ENCODE measurements at places on chromosomes 11 and 22.

- no peak for DNase-seq
These were observed 183.9 kb downstream of the KIRREL3 start for GRCh38 chr11:126816645-126817044.

DNA sequence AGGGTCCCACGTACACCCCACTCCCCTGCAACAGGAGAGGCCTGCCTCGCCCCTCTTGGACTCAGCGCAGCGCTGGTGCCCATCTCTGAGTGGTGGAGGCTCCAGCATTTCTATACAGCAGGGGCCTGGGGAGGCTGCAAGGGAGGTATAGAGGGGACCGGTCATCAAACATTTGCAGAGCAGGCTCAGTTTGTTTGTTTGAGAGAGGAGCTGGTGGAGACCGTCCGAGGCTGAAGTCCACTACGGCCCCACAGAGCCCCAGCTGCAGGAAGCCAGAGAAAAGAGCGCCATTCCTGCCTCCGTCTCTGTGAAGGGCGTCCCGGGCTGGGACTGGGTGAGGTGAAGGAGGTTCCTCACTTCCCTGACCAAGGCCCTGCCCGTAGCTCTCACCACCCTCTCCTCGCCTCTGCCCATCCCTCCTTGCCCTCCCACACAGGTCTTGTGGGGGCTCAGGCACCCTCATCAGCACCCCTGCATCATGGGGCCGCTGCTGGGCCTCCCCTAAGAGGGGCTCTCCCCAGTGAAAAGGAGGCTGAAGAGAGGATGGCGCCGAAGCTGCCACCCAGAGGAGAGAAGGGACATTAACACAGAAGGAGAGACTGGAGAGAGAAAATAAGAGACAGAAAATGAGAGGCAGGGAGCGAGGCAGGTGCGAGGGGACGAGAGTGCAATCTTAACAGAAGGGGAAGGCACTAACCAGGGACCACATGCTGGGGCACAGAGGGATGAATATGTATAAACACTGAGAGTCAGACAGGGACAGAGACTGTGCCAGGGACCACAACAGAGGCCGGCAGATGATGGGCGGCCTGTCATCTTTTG lies 24.5 kb downstream of the RPUSD4 start:
- peak; percentile 25 for DNase-seq

- DNase-seq: no peak
These were observed 89.6 kb downstream of the CSNK2A3 start for GRCh38 chr11:11263238-11264005.

DNA sequence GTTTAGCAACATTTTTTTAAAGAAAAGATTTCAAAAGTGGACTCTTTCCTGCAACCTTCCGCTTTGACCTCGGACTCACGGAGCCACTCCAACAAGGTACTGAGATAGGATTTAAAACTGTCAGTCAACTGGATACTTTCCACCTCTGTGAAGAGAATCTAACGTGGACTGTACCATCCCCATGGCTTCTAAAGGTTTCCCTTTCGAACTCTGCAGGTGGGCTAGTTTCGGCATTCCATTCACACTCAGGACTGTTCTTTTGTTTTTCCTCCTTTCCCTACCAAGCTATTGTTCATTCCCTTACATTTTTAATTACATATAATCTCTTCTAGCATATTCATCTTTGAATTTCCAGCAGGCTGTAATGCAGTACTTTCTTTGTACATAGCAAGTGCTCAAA lies 88.5 kb upstream of the AKIP1 start:
- DNase-seq: no peak

DNA sequence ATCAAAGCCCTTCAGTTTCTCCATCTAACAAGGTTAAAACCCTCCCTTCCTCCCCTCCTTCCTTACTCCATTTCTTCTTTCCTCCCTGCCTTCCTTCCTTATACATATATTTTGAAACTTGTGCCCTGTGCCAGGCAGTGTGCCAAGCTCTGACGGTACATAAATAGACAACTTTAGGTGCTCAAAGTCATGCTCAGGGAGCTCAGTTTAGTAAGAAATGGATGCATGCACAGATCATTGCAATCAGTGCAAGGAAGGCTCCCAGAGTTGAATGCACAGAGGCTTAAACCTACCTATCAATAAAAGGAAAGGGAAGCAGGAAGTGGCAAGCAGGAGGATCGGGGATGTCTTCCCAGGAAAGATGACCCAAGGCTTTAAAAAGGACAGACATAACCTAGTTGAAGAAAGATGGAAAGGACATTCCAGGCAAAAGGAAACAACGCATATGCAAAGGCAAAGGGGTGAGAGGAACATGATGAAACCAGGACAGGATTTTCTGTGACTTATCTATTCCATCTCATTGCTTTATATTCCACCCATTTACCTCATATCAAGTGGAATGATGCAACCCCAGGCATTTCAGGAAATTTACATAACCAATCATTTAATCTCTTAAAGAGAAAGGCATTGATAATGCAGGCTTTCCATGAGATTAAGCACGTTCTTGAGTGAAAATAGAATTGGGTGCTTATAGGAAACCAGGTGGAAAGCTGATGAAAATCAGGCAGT lies 13.2 kb downstream of the FZD4 start:
- DNase-seq: no peak

DNA sequence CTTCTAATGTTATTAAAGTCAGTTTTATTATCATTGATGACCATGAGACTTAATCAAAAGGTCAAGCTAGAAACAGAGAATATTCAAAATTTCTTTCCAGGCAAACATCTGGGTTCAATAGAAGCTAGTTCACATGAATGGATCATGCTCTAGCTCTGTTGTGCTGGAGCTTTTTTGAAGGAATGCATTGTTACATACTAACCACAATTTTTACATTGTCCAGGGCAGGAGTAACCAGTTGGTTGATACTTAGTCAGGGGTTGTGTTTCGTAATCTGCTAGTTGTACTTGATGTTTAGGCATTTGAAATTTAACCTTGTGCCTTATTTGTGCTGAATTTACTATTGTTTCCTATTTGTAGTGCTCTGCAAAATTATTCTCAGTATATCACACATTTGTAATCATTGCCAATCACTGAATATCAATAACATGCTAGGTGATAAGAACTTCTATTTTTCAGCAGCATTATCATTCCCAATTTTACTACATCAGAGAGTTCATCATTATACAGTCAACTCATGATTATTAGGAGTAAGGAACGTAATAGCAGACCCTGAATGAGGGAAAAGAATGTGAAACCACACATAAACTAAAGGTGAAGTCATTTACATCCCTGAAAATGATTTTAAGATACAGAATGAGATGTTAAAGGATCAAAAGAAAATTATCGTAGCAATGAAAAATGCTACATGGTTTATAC lies 23.2 kb downstream of the NF2 start:
- DNase-seq: peak; percentile 82

GRCh38 chr11:103483996-103484395 lies 374.8 kb downstream of the DYNC2H1 start:
- no peak for DNase-seq

DNA sequence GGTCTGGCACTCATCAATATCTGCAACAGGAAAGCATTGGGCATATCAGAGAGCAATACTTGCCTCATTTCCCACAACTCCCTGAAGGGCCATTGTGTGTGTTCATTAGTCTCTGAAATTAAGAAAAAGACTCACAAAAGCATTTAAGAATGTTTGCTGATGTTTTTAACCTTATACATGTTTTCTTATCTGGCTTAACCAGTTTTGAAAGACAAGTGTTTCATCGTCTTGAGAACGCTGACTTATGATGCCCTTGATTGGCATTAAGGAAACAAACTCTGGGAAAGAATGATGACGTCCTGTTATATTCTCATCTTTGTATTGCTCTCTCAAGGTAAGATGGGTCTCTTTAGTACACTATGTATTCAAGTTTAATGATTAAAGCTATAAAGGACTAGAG lies 32.0 kb downstream of the SCUBE2 start:
- no peak for DNase-seq

GRCh38 chr22:16925407-16925966 lies 82.5 kb downstream of the GAB4 start:
- DNase-seq: no peak

DNA sequence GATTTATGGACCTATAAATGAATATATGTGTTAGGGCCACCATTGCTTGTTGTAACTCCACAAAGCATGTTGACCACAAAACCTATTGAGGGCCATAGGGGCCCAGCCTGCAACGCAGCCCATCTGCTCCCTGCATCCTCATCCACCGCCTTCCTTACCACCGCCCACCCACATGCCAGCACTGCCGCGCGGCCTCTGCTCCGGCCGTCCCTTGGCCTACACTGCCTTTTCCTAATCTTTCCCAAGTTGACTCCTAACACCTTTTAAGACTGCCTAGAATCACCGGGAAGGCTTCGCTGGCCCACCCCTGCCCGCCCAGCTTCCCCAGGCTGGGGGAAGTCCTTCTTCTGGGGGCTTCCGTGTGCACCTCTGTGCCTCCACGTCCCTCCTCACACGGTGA lies 55.0 kb downstream of the SNX19 start:
- no peak for DNase-seq

DNA sequence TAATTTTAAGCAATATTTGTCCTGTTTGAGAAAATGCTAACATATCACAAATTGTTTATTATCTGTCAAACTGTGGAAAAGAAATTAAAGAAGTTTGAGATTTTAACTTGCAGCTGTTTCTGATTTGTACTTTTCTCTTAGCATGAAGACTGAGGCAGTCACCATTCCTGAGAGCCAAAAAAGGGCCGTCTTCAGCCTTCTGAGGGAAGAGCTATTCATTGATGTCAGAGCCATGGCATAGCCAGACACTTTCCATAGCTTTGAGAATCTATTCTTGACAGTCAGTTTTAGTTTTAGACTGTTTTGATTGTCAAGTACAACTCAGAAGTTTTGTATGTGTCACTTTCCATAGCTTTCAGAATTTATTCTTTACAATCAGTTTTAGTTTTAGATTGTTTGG lies 32.1 kb downstream of the YAP1 start:
- DNase-seq: peak; percentile 22

- no peak for DNase-seq
These were observed 152.8 kb upstream of the NTM start for GRCh38 chr11:131217313-131218310.

GRCh38 chr22:44363013-44363979 lies 50.5 kb upstream of the SHISAL1 start:
- peak; percentile 93 for DNase-seq

- no peak for DNase-seq
These were observed 53.7 kb upstream of the LRRC32 start for GRCh38 chr11:76724171-76724768.

GRCh38 chr11:44611687-44612434 lies 46.4 kb downstream of the CD82 start:
- DNase-seq: no peak

DNA sequence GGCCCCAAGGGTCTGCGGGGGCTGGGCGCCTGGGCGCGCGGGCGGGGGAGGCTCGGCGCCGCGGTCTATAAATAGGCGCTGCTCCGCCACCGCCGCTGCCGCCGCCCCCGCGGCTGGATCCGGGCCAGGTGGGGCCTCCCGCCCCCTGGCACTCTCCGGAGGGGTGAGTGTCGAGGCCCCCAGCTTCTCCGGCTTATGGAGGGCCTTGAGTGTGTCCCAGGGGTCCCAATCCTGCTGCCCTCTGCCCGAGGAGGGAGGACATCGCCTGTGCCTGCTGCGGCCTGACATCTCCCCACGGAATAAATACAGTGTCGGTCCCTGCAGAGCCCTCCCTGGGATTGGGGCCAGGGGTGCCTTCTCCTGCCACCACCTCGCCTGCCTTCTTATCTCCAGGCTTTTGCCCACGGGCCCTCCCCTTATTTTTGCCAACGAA lies 4.3 kb upstream of the GP1BB start:
- no peak for DNase-seq

DNA sequence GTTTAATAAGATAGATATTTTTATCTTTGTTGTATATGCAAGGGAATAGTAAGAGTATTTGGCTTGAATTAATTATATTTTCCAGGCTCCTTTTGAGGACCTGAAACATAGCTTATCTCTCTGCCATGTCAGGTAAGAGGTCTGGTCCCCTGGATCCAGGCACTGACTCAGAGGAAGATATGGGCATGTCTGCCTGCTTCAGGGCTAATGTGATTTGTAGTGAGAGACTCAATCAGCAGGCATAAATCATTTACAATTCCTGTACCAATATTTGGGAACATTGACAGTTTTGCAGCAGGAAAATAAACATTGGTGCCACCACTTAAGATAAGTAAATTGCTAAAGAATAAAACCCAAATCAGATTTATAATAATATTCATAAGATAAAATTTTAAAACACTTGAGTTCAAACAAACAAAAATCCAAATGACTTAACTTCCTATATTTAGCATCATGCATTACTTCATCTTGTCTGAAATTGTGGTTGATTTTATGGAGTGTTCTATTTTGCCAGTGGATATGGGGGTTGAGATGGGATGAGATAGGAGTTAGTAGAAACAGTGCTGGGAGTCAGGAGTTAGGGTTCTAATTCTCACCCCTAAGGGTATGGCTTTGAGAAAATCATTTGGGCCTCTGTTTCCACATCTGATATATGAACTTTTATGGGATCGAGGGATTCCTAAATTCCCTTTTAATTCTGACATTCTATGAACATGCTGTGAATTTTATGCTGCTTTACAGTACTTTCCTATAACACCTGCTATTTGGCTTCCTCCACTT lies 5.1 kb upstream of the CALCA start:
- no peak for DNase-seq

DNA sequence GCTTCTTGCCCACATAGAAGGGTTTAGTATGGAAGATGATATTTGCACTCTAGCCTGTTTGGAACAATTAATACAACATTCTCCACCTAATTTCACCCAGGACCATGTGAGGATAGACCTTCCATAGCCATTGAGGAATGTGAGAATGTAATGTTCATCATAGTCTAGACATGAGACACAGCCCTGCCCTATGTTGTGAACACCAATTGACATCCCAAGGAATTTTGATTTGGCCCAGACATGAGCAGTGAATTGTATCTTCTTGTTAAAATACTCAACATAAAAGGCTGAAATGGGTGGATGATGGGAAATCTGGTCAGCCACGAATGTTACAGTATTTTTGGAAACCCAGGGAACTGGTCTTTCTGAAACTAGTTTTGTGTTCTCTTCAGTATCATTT lies 892.3 kb upstream of the CHORDC1 start:
- no peak for DNase-seq

- no peak for DNase-seq
These were observed 935.4 kb upstream of the CHORDC1 start for GRCh38 chr11:91158297-91158696.

DNA sequence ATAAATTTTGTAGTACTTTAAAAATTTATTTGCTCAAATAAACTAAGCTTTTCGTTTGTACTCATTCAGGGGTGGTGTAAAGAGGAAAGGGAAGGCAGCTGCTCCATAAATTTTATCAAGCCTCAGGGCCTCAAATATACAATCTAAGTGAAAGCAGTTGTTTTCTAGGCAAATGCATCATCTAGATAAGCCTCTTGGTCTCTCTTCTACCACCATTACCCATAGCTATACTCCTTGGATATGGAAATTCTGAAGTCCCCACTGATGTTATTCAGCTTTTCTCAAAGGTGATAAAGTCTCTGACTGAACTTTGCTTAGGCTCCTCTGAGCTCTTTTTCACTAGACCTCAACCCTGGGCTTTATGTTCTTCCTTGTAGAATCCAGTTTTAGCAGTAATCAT lies 1313.1 kb downstream of the JRKL start:
- DNase-seq: no peak

DNA sequence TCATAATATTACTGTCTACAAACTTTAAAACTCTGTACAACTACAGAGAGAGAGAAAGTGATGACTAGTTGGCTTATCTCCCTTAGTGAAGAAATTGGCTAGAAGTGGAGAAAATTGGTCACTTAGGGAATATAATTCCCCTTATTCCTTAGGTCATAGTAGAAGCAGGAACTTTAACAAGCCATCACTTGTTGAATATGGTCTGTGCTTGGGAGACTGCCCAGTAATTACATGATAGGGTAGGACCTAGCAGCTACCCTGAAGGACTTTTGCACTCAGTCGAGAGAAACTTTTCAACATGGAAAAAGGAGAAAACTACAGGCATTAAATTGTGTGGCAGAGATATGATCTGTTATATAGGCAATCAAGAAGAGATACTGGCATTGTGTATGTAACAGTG lies 576.5 kb upstream of the CCDC90B start:
- no peak for DNase-seq

All from AG08395 (cell line).